Stimulated activated CD8-positive, alpha-beta memory T cell treated with anti-CD3 and anti-CD28 coated beads, Interleukin-4, amount 100 ng/mL, for 48 hours (primary cell): ENCODE measurements at places on chromosomes 11 and 22.
A peak's percentile ranks its signal among the peaks of the same experiment; 100 is the strongest.

DNA sequence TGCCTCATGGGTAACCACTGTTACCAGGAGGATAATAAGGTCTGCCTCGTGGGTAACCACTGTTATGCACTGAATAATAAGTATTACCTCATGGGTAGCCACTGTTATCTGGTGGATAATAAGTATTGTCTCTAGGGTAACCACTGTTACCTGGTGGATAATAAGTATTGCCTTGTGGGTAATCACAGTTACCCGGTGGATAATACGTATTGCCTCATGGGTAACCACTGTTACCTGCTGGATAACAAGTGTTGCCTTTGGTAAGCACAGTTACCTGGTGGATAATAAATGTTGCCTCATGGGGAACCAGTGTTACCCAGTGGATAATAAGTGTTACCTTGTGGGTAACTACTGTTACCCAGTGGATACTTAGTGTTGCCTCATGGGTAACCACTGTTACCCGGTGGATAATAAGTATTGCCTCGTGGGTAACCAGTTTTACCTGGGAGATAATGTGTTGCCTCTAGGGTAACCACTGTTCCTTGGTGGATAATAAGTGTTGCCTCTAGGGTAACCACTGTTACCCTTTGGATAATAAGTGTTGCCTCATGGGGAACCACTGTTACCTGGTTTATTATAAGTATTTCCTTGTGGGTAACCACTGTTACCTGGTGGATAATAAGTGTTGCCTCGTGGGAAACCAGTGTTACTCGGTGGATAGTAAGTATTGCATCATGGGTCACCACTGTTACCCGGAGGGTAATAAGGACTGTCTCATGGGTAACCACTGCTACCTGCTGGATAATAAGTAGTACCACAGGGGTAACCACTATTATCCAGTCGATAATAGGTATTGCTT lies 10.6 kb upstream of the NXPE4 start:
- DNase-seq = no peak

- no peak for DNase-seq
Measured at GRCh38 chr11:43947003-43947500, 4.6 kb downstream of the C11orf96 start.

- no peak for DNase-seq
Measured at GRCh38 chr11:64535811-64536210, 55.2 kb upstream of the SLC22A12 start.

DNA sequence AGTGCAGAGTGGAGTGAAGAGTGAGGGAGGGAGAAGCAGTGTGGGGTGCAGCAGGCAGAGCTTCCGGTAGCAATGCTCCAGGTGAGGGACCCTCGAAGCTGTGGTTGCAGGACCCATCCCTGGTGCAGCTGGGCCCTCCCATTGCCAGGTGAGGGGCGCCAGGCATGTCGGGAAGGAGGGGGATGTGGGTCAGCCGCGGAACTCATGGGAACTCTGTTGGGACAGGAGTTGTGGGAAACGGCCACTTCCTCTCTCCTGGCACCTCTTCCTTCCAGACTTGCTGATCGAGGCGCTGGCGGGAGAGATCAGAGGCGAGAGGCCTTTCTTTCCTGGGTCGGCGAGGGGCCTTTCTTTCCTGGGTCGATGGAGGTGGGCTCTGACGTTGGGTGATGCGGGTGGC lies 48.5 kb downstream of the TPCN2 start:
- no peak for DNase-seq

DNA sequence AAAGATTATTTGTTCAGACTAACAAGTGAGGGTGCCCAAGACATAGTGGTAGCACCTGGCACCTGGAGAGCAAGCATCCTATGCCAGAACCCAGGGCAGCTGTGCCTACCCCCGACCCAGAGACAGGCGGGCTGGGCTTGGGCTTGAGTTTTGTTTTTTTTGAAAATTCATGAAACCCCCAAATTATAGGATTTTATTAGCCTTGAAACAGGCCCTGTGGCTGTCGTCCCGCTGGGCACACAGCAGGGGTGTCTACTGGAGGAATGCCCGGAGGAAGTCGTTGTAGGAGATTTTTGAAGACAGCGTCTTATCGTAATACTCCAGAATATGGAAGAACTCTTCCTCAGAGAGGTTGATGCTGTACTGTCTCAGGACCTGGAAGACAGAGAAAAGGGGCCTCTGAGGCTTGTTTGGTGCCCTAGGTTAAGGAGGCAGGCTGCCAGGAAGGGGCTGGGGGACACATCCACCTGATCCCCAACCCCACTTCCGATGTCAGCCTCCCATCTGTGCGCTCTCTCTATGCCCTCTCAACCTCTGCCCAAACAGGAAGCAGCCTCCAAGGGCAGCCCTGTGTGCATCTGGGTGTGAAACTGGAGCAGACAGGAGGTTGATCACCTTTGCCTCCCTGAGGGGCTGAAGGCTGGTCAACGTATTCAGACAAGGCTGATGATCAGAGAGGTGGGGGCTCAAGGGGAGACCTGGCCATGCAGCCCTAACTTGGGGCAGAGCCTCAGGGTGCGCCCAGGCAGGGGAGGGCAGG lies 117.0 kb downstream of the MPPED1 start:
- no peak for DNase-seq

DNA sequence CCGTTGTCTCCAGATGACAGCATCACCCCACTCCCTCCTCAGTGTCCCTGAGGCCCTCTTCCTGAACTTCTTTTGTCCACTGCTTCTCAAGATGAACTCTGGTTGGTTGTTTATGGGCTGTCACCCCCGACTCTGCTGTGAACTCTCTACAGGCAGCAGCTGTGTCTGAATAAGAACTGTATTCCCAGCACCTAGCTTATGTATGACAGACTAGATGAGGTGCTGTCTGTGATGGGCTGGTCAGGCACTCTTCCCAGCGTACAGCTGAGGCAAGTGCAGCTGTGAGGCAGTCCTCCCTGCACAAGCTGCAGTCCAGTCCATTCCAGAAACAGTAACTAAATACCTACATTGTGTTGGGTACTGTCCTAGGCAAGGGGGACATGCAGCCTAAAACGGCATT lies 111.4 kb upstream of the PITPNB start:
- no peak for DNase-seq

- no peak for DNase-seq
Measured at GRCh38 chr22:20422271-20423007, 15.2 kb downstream of the SCARF2 start.

- DNase-seq = no peak
Measured at GRCh38 chr11:45616802-45617549, 48.4 kb downstream of the CHST1 start.

DNA sequence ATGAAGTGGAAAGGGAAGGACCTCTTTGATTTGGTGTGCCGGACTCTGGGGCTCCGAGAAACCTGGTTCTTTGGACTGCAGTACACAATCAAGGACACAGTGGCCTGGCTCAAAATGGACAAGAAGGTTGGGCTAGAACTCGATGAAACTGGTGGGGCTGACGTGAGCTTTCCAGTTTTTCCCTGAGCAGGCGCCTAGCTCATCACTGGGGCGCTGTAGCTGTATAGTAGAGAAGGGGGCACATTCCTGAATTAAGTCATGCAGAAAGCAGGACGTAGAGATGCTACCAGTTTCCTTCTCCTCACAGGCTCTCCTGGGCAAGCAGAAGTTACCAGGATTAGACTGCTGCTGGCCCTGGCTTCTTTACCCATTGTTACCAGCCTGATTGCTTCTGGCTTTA lies 33.3 kb downstream of the NF2 start:
- DNase-seq = no peak

DNA sequence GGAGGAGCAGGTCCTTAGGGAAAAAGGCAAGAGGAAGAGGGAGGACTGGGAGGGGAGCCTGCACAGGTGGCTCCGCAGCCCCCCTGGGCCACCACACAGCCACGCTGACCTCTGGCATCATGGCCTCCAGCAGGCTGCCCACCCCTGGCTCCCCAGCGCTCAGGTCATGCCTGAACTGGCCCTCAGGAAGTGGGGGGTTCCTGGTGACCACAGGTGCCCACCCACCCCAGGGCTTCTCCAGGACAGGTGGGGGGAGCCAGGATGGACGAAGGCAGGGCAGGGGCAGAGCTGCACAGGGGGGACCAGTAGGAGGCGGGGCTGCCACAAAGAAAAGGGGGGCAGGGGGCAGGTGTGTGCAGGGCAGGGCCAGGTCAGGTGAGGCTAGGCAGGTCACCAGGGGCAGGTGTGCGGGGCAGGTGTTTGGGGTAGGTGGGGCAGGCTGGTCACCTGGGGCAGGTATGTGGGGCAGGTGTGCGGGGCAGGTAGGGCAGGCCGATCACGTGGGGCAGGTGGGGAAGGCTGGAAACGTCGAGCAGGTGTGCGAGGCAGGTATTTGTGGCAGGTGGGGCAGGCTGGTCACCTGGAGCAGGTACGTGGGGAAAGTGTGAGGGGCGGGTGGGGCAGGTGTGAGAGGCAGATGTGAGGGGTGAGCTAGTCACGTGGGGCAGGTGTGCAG lies 997 bp downstream of the DEAF1 start:
- no peak for DNase-seq

DNA sequence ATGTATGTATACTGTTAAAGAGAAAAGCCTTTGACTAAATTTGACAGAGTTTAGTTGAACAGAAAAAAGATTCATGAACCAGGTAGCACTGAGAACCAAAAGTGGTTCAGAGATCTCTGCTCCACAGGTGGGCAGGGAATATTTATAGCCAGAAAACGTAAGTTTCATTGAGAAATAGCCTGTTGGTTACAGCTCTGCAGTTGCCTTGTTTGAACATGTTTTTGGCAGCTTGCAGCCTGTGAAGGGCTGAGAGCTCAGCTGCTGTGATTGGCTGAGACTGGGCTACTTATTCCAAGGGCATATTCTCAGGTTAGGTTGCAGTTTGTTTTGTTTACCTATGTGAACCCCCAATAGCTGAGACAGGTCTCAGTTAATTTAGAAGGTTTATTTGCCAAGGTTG lies 13.5 kb upstream of the ZNF74 start:
- no peak for DNase-seq

DNA sequence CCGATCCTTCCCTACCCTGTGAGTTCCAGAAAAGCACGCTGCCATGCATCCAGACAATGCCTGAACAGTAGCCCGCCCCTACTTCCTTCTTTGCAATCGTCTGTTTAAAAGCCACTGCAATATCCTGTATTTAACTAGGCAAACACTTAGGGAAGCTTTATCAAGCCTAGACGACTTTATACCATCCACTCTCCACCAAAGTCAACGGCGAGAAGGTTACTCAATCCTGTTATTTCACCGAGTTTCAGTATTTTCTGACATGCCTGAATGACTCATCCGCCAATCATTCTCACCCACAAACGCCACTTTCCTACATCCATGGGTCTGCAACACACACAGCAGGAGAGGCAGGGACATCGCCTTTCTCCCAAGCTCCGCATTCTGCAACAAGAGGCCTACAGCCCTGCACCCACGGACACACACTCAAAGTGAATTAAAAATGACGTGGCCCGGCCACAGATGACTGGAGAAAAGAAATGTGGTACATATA lies 9.3 kb downstream of the CELSR1 start:
- no peak for DNase-seq

- no peak for DNase-seq
Measured at GRCh38 chr11:20011307-20011951, 148.8 kb downstream of the DBX1 start.

DNA sequence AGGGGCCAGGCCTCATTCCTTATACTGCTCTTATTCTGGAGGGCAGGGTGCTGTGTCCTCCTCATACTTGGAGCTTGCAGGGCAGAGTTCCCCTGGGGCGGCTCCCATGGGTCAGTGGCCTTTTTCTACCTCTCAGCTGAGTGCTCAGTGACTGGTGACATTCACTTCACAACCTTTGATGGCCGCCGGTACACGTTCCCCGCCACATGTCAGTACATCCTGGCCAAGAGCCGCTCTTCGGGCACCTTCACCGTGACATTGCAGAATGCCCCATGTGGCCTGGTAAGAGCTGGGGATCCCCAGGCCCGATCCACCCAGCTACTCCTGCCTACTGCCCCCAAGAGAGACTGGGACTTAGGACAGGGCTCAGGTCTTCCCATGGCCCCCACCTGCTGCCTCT lies 14.5 kb downstream of the OTOG start:
- DNase-seq = no peak

- DNase-seq = peak; percentile 83
Measured at GRCh38 chr22:37486224-37486845, at the start of gene MFNG. Gene MFNG (minus strand): TSS chr22:37486384. CDS start chr22:37486177, 207 bp downstream.

GRCh38 chr11:63770763-63771162 lies 2.2 kb upstream of the ZFTA start:
- DNase-seq = no peak

- no peak for DNase-seq
Measured at GRCh38 chr11:14308114-14308896, 50.7 kb downstream of the RRAS2 start.

GRCh38 chr11:12809864-12810567 lies 135.8 kb downstream of the TEAD1 start:
- no peak for DNase-seq

DNA sequence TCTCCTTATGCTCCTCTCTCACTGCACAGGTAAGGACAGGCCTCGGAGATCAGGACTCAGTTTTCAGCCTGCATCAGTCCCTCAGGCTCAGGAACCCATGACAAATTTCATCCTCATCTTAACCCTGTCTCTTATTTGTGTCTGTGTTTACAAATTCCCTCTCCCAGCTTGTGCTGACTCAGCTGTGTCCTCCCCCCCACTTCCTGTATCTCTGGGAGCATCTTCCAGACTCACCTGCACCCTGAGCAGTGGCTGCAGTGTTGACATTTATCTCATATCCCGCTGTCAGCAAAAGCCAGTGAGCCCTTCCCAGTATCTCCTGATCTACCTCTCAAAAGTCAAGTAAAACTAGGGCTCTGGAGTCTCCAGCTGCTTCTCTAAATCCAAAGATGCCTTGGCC lies 65.6 kb upstream of the VPREB1 start:
- DNase-seq = no peak

GRCh38 chr11:72653649-72654048 lies 20.6 kb downstream of the PDE2A start:
- DNase-seq = no peak

DNA sequence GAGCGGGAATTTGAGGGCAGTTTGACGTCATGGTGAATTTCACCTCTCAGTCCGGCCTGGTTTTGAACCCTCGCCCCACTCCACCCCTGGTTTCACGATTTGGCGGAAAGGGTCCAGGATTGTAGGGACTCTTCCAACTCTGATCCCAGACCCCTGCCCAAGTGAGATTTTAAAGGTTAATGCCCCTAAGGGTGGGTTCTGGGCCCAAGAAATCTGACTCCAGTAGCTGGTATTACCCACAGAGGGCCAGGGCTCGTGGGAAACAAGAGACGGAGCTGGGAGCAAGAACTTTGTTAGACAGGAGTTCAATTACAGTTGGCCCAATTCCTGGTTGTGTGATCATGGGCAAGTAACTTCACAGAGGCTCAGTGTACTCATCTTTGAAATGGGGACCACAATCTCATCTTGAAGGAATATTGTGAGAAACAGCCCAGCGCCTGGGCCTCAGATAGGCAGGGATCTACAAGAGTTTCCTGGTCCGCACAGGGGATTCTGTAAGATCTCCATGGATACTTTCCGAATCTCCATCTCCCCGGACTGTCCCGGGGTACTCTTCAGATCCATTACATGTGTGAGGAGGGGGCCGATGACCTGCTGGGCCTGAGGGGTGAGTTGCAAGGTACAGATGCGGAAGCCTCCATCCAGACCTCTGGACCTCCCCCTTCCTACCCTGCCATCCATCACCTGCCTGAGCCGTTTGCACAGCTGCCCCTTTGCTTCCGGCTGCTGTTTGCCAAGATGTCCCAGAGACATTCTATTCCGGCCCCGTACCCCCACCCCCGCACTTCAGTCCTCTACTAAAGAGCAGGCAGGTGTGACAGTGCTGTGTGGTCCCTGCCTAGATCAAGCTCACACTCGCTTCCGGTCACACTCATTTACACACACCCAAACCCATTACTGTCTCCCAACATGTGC lies 687 bp upstream of the CALCA start:
- DNase-seq = no peak
